ENCODE measurements at places on chromosomes 1 and 21.

DNA sequence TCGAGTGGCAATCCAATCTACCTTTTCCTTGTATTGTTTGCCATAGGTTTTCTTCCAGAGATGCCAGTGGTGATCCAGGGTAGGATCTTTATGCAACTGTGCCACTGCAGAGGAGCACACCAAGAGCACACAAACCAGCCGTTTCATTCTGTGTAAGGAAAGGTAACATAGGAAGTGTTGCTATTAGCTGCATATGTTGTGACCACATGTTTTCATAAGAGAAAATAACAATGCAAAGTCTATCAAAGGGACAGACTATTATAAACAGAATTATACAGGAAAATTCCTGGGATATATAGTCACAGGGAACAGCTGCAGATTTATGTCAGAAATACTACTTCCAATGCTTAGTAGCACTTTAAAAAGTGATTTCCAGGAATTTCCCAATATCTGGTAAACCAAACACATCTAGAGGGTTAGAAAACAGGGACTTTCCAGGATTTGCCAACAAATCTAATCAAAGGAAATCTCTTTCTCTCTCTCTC, 919 bp downstream of the CTSS start:
- no peak for DNase-seq

- DNase-seq: no peak
Observed at GRCh38 chr1:5967351-5968160, 24.7 kb downstream of the NPHP4 start.

GRCh38 chr1:90838720-90839119, 121.6 kb upstream of the BARHL2 start:
- no peak for DNase-seq

DNA sequence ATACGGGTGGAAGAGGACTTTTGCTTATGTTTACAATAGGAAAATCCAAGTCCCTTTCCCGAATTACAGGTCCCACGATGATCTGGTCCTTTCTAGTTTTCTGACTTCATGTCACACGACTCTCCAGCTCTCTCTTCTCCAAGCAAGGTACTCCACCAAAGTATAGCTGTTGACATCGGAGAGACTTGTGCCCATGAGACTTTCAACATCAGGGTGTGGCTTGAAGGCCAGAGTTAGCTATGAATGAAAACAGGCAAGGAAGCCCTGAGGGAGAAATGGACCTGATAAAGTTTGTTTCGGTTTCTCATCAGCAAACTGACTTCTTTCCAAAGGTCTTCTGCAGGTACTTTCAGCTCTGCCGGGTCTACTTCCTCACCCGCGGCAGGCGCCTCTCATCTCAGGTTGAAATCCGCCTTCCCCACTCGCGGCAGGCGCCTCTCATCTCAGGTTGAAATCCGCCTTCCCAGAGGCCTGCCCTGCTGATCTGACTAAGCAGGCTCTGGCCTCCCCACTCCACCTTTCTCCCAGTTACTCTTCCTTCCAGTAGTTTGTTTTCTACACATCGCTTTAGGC, 2.1 kb upstream of the PER3 start:
- no peak for DNase-seq

- DNase-seq: no peak
Observed at GRCh38 chr1:85661767-85662166, 46.5 kb downstream of the ZNHIT6 start.

DNA sequence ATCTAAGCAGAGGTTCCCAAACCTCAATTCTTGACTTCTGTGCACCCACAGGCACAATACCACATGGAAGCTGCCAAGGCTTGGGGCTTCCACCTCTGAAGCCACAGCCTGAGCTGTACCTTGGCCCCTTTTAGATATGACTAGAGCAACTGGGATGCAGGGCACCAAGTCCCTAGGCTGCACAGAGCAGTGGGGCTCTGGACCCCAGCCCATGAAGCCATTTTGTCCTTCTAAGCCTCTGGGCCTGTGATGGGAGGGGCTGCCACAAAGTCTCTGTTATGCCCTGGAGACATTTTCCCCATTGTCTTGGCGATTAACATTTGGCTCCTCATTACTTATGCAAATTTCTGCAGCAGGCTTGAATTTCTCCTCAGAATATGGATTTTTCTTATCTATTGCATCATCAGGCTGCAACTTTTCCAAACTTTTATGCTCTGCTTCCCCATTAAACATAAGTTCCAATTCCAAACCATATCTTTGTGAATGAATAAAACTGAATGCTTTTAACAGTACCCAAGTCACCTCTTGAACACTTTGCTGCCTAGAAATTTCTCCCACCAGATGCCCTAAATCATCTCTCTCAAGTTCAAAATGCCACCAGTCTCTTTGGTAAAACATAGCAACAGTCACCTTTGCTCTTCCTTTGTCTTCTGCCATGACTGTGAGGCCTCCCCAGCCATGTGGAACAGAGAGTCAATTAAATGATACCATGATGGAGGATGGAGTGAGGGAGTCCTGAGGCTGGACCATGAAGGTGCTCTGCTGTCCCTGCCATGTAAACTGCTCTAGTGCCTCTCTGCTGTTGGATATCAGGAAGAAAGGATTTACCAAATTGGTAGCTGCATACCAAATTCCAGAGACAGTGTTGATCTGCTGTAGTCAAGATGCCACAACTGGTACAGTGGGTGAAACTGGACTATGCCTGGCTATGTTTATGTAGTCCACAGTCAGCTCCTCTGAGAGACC, 37.6 kb downstream of the RUNX3 start:
- DNase-seq: no peak

DNA sequence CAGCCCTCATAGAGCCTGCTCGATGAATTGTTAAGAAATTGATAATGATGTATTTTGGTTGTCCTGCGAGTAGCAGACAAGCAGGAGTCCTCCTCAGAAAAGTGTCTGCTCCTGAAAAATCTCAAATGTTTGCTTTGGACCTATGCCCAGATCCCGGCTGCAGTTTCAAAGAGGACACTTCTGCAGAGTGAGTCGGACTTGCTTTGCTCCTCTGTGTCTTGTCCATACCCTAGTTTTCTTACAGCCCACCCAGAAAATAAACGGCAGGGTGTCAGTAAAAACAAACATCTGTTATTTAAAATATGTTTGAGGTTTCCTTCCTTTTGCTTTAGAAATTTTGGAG, 2.8 kb downstream of the S100A10 start:
- no peak for DNase-seq

DNA sequence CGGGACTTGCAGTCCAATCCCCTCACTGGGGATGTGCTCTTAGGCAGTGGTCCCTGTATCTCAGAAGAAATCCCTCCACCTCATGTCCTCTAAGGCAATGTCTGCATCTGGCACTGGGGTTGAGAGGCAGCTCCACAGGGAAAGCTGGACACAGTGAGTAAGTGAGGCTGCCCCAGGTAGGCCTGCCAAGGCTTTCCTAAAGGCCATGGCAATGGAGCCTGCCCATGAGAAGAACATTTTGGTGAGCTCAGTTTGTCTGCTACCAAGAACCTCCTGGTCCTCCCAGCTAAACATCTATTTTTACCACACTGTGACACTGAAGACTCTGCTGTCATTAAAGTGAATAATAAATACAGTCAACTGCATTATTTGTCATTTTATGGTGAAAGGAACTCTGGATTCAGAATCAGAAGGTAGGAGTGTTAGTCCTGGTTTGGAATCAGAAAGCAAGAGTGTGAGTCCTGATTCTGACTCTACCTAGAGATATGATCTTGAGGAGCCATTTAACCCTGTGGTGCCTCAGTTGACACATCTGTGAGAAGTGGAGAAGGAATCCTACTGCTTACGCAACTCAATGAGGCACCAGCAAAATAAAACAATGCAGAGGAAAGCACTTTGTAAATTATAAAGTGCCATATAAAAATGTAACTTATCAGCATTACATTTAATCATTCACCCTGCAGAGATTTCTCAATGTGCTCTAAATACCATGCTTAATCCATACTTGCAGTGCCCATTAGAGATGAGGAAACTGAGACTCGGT, 41.0 kb downstream of the TBX15 start:
- no peak for DNase-seq

DNA sequence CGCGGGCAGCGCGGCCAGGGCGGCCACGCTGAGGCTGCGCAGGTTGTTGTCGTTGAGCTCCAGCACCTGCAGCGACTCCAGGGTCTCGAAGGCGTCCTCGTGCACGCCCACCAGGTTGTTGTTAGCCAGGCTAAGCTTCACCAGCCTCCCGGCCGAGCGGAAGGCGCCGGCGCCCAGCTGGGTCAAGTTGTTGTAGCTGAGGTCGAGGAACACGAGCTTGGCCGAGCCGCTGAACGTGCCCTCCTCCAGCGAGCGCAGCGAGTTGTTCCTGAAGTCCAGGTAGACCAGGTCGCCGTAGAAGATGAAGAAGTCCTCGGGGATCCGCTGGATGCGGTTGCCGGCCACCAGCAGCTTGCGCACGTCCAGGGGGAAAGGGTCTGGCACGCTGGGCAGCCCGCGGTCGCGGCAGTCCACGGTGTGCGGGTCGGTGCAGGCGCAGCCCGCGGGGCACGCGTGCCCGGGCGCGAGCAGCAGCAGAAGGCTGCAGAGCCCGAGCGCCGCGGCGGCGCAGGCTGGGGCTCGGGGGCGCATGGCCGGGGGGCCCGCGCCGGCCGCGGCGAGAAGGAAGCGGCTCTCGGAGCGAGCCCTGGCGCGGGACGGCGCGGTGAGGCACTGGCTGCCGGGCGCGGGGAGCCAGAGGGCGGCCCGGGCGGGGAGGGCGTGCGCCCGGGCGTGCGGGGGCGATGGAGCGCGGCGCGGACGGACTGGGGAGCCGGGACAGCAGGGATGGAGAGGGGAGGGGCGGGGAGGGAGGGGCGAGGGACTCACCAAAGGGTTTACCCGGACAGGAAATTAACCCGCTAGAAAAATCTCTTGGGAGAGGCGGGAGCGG, 524 bp downstream of the LRRC38 start:
- no peak for DNase-seq

- DNase-seq: no peak
Observed at GRCh38 chr1:165010418-165011070, 346.0 kb downstream of the LMX1A start.

DNA sequence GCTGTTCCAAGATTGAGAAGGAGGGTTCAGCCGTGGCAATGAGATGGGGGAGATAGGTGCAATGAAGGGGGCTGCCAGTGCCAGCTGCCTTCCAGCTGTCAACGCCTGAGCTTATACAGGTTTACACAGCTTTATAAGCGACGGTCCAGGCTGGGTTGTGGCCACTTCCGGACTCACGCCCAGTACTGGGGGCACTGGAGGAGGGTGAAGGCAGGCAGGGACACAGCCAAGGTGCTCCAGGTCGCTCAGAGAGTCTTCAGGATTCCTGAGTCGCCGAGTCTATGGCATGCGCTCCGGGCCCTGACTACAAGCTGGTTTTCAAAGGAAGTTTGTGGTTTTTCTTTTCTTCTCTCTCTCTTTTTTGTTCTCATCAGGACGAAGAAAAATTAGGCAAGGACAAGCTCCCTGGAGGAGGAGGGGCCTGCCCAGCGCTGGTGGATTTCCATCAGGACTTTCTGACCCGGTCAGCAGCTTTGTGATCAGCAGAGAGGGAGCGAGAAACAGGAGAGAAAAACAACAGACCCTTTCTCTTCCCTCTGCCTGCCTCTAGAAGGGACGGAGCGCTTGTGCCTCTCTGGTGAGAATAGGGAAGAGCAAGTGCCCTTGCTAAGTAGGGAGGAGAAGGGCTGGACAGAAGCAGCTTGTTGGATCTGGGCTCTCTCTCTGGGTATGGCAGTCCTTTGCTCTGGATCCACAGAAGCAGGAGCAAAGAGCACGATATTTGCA, at the start of gene MINDY1:
Gene MINDY1, minus strand, starts transcription at position 576 of the 726 bp plus-strand sequence. CDS start 4,285 bp downstream, outside the sequence.
- peak; percentile 71 for DNase-seq

DNA sequence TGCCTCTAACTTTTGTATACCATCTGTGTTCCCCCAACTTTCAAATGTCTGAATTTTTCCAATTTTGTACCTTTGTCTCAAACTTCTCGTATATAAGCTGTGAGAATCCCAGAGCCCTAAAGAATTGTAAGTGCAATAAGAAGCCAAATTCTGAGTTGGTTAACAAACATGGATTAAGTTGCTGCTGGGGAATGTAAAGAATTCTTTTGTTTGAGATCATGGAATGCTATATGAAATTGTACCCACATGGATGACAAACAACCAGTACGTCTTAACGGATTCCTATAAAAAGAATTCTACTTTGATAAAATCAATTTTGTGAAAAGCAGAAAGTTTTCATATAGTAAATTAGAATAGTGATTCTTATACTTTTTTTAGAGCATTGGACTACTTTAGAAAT, 72.4 kb upstream of the CYP2J2 start:
- no peak for DNase-seq

DNA sequence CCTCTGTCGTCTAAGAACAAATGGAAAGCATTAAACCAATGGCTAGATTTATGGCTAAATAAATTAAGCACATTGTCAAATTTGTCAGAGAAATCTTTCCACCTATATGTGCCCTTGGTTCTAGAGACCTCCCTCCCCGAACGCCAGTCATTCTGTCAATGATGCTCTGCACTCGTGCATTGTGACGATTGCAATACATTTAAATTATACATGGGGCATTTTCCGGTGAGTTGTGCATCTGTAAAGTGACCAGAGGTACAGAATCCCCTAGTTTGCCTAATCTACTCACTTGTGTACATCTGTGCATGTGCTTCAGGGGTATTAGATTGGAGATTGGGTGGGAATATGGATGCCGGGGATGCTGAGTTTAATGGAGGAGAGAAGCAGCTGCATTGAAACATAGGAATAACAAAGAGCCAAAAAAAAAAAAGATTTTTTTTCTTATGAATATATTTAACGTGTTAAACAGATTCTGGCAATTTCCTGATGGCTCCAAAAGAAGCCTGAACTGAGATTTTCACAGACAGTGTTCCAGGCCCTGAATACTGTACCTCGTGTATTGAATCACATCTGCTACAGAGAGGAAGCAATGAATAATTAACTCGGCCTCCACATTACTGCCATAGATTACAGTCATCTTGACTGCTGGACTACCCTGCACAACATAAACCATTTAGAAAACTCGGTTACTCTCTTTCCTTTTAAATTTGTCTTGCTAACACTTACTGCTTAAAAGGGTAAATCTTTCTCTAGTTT, 149.0 kb upstream of the C1orf87 start:
- DNase-seq: no peak

DNA sequence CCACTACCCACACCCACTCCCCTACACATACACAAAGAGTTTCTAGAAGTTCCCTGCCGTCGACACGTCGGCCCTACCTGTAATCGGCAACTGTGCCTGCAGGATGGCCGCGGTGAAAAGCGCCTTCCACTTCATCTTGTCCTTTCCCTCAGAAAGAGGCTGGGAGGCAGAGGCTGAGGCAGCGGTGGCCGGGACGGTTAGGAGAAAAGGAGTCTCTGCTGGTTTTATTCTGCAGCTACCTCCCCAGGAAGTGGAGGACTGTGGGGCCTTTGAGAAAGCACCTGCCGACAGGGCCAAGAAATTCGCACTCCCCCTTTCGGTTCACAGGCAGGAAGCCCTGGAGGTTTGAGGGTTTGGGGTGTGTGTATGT, at the start of gene CD247:
Gene CD247, minus strand, starts transcription at position 199 of the 370 bp plus-strand sequence. Its CDS starts 64 bp downstream, at position 135.
- DNase-seq: no peak

- DNase-seq: no peak
Observed at GRCh38 chr1:49106445-49106844, 329.8 kb upstream of the BEND5 start.

All from NCI-H187 (cell line).